ENCODE measurements at places on chromosomes 2 and 18.
A peak's percentile ranks its signal among the peaks of the same experiment; 100 is the strongest.

GRCh38 chr2:133943108-133943507 is 310.8 kb upstream of the MGAT5 start:
- no peak for DNase-seq

- peak; percentile 84 for DNase-seq
These were observed 269.3 kb upstream of the NCKAP5 start for GRCh38 chr2:133837441-133838094.

- DNase-seq: no peak
These were observed 37.9 kb upstream of the ID2 start for GRCh38 chr2:8643996-8644356.

- DNase-seq: no peak
These were observed 48.6 kb downstream of the SF3B1 start for GRCh38 chr2:197386242-197386641.

- DNase-seq: peak; percentile 89
These were observed 43.4 kb upstream of the TNFRSF11A start for GRCh38 chr18:62281684-62282083.

DNA sequence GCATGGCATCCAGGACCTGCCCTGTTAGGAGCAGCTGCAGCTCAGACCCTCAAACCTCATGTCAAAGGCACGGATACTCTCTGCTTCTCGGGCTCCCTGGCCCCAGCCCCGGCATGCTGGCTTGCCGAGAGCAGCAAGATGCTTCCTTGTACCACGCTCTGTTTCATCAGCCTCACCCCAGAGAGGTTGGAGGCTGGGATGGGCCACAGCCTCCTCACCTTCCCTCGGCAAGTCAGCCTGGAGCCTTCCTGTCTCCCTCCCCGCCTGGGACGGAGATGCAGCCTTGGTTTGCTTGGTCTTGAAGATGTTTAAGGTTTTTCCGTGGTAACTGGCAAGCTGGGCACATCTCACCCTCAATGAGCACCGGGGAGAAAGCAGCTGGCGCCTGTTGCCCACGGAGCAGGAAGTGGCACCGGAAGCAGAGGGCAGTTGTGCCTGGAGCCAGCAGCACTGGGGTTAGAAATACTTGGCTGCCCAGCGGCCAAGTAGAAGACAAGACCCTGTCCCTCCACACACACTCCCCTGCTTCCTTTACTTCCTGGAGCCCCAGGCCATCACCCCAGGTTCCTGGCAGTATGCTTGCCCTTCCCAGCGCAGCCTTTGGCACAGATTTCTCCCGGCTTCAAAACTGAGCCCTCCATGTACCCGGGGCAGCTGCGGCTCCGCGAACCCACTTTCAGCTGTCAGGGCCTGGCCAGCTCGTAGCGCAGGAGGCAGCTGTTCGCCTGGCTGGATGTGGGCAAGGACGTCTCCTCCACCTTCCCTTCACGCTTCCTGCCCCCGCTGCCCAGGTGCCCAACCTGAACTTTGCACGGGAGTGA is 17.4 kb downstream of the FBLN7 start:
- DNase-seq: no peak

- no peak for DNase-seq
These were observed 14.5 kb upstream of the DARS1 start for GRCh38 chr2:135999899-136000298.

DNA sequence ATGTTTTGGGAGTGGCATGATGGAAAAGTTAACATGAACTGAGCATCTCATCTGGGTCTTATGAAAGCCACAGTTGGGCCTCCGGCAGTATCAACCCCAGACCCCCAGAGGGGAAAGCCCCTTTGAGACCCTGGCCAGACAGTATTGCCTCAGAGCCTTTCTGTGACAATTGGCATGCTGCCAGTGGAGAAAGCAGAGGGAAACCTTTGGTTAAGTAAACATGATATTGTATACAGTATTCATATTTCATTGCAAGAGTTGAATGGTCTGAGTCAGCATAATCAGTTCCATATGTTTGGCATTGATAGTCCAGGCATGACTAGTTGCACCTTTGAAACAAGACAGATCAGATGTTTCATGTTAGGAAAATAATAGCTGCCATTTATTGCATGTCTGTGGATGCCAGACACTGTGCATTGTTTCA is 20.0 kb downstream of the MERTK start:
- peak; percentile 96 for DNase-seq

GRCh38 chr2:161019311-161019710 is 140.9 kb upstream of the TANK start:
- peak; percentile 54 for DNase-seq

GRCh38 chr2:39017334-39017733 is 103.5 kb downstream of the SOS1 start:
- no peak for DNase-seq
